ENCODE measurements at places on chromosomes 12 and 14.

DNA sequence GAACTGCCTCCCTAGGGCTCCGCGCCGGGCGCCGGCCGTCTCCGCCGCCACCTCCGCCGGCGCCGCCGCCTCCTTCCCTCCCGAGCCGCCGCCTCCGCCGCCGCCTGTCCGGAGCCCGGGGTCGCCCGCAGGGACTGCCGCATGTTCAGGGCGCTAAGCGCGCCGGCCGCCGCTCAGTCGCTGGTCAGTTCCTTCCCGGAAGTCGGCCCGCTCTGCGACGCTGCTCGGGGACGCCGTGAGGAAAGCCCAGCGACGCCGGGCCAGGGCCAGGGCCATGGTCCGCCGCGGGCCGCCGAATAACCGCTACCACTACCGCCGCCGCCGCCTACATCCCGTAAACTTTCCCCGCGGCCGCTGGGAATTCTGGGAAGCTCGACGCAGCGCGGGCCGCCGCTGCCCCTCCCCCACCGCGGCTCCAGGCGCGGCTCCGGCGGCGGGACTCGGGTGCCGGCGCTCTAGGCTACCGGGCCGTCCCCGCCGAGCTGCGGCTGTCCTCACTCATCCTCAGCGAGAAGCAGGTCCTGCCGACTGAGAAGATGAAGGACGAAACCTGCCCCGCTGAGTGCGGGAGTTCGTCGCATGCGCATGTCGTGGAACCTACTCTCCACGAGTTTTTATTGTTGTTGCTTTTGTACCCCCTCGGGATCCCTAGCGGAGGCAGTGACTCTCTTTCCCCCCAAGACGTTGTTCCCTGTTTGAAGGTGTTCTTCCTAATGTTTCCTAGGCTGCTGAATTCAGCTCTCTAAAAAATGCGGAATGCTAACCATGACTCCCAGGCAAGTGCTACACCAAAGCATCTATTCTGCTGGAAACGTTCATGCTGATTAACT, at the start of gene SAV1:
TSS of gene SAV1 (minus strand) at position 311 of the 830 bp plus-strand sequence. CDS start 339 bp downstream, outside the sequence.
- peak; percentile 42 for DNase-seq

DNA sequence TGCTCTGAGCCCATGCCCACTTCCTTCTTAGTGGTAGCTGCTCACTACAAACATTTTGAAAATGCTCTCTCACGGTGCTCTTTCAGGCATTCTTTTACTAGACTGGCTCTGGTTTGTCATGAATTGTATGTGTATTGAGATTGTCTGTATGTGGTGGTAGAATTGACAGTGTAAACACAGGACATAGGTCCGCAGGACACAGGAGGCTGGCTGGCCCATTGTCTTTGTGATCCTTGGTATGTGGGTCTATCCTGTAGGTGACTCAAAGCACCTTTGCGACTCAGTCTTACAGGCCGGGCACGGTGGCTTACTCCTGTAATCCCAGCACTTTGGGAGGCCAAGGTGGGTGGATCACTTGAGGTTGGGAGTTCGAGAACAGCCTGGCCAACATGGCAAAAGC, 250.9 kb downstream of the C12orf75 start:
- no peak for DNase-seq

GRCh38 chr12:113946175-113946574, 19.9 kb downstream of the RBM19 start:
- no peak for DNase-seq

GRCh38 chr14:92680781-92681650, 67.4 kb downstream of the LGMN start:
- peak; percentile 17 for DNase-seq

DNA sequence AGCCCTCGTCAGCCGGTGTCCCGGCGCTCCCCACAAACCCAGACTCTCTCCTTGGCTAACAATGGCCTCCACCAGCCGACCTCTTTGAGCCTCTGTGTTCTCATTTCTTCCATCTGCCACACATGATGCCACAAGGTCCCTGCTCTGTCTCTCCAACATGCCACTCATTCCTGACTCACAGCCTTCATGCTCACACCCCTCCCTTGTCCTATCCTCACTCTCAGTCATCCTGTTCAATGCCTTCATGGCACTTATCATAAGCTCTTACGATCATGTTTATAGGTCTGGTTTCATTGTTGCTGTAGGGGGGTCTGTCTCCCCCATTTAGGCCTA, 9.6 kb upstream of the SERPINA11 start:
- DNase-seq: no peak

DNA sequence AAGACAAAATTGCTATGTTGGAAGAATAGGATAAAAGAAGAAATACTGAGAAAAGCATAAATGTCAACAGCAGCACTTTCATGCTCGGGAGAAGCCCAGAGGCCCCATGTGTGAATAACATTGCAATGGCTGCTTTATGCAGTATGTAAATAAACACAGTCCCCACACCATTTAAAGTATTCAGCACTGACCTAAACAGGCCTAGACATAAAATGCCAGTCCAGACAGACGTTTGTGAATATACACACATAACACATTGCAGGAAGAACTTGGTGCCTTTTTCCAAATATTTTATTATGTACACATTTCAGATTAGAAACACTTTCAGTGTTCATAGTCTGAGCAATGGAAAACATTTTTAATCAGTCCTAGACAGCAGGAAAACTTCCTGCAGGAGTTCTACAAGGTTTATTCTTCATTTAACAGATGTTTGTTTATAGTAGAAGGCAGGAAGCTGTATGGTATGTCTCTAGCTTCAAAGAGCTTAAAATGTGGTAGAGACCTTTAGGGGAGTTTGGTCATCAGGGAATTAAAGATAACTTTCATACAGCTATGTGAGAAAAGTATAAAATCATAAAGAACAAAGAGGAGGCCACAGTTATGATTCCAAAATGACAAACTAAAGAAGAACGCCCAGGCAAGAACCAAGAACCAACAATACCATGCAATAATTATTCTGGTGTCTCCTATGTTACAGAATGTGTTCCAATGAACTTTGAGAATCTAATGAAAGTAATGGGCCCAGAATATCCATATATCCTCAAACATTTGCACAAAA, 30.6 kb upstream of the SLC38A2 start:
- no peak for DNase-seq

DNA sequence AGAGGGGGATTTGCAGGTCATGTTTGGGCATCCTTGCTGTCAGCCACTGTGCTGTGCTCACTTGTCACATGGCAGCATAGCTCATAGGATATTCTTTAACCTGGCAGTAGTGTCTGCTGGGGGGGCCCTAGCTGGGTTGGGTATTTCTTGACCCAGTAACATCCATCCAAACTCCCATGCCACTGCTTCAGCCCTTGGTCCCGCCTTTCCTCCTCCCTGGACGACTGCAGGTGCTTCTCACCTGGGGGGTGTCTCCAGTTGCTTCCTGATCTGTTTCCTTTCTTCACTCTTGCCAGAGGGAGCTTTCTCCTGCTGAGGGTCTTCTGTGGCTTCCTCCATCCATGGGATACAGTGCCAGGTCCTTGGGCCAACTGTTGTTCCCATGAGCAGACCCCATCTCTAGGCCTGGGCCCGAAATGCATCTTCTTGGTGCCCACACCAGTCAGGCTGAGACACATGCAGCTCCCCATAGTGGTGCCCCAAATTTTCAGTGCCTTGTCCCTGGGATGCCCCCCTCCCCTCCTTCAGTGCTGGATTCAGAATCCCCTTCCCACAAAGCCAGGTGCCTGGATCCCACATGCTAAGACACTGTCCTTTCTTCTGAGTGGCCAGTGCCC, 20.5 kb downstream of the C14orf132 start:
- no peak for DNase-seq

GRCh38 chr12:79848339-79848738, 86.6 kb downstream of the PPP1R12A start:
- no peak for DNase-seq

- DNase-seq: no peak
Measured at GRCh38 chr12:89080793-89081465, 271.4 kb downstream of the DUSP6 start.

GRCh38 chr14:91358654-91359220, 58.9 kb downstream of the CCDC88C start:
- no peak for DNase-seq

GRCh38 chr14:49862089-49862673, 9.6 kb upstream of the NEMF start:
- peak; percentile 61 for DNase-seq

- no peak for DNase-seq
Measured at GRCh38 chr12:88142610-88142991, 494 bp downstream of the TMTC3 start.

DNA sequence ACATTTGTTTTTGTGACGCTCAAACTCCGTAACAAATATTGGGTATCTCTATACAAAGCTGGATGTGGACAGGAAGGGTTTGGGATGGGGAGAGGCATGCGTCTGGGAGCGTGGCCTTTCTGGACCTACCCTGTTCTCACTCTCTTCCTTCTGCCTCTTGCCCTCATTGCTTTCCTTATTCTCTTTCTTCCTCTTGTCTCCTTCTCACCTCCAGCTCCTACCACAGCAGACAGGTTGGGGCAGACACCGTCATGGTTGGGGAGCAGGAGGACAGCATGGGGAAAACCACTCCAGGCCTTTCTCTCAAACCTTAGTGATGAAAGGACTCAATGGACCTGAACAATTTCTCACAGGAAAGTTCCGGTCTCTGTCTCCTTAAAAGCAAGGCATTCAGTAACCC, 465.3 kb downstream of the RAD51B start:
- DNase-seq: no peak

GRCh38 chr14:97824218-97824617, 1027.0 kb downstream of the VRK1 start:
- DNase-seq: no peak

DNA sequence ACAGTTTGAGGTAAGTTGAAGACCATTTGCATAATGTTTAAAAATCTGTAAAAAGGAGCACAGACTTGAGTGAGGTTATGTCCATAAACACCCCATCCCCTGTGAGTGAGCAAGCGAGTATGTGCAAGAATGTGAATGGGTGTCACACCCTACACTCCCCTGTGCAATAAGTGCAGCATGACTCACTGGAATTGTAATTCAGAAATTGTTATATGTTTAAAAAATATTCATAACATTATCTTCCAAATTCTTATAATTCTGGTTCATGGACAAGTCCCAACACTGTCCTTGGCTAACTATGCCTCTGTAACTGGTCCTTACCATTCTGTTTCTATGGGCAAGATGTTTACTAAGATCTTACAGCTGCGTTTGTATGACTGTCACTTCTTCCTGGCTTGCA, 207.8 kb upstream of the FAR2 start:
- no peak for DNase-seq

- no peak for DNase-seq
Measured at GRCh38 chr14:58944343-58944967, 244.0 kb upstream of the DAAM1 start.

GRCh38 chr14:82854901-82855300, 1321.2 kb upstream of the SEL1L start:
- no peak for DNase-seq

- DNase-seq: no peak
Measured at GRCh38 chr12:168763-169525, 45.0 kb downstream of the SLC6A12 start.

- no peak for DNase-seq
Measured at GRCh38 chr12:118650586-118650960, 274.2 kb downstream of the SUDS3 start.

- DNase-seq: no peak
Measured at GRCh38 chr12:51389302-51389999, 1.8 kb downstream of the GALNT6 start.

DNA sequence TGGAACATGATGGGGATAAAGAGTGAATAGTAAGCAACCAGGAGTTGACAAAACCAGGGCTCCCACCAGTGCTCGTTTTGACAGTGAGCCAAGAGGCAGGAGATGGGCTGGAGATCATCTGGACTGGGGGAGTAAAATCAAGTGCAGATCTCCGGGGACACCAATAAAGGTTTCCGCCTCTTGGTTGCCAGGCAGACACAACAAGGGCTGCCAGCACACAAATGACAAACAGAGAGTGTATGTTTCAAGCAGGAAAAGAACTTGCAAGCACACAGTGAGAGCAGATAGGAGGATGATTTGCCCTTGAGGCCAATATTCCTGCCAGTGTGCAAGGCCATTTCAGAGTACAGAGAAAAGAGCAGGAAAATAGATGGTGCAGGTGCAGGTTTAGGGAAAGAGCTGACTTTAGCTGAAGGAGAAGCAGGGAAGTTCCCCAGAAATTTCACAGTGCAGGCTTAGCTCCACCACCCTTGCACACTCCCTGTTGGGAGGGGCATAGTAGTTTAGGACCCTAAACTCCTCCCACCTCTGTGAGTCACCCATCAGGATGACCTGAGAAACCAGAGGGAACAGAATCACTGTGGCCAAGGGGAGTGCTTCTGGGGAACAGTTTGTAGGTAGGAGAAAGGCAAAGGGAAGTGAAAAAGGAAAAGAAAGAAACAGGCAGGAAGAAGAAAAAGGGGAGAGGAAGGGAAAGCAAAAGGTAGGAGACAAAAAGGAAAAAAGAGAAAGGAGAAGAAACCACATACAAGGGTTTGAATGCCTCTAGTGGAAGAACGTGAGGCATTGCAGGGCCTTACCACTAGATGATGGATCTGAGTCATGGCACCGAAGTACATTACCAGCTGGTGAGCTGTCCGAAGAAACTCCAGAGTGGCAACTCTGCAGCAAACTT, 404.4 kb downstream of the SLC6A15 start:
- DNase-seq: peak; percentile 69

GRCh38 chr14:79822034-79822433, 389.3 kb downstream of the DIO2 start:
- DNase-seq: no peak

DNA sequence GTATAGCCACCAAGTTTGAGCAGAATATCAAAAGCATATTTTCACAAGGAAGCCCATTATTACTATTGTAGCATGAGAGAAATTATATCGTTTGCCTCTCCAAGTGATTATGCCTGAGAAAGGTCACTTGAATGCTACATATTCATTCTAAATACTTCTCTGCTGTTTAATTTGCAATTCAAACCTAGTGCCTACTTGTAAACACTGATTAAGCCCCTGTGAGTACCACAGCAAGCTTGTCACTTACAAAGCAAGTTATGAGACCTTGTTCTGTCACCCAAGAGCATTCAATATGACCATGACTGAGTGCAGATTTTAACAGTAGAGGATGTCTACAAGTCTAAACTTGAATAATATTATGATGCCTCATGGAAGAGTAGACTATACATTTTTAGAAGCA, 124.7 kb upstream of the SSTR1 start:
- DNase-seq: no peak

- DNase-seq: no peak
Measured at GRCh38 chr14:73723406-73723796, 9.2 kb upstream of the PNMA1 start.

DNA sequence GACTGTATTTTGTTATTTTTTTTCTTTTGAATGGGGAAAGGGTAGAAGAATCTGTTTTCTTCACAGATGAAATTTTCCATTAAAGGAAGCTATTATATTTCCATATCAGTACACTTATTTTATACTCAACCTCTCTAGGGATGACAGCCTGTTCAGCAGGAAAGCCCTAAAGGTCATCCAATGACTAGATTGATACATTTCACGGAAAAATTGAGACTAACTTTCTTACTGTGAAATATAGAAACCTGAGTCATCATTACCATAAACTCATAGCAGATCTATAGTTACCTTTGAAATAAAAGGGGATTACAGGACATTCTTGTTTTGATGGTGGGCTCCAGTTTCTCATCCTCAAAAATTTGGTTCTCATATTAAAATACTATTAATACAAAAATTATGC, 36.1 kb upstream of the PTCSC3 start:
- DNase-seq: no peak

- no peak for DNase-seq
Measured at GRCh38 chr14:104350463-104351185, 212.2 kb downstream of the KIF26A start.

Measured in amniotic stem cell (primary cell).